NCI-H1930 (cell line): ENCODE measurements at places on chromosomes 6 and 20.

- DNase-seq: no peak
These were observed 125.9 kb downstream of the TAF4 start for GRCh38 chr20:61939691-61940360.

GRCh38 chr6:154154389-154154967, 115.4 kb downstream of the OPRM1 start:
- peak; percentile 23 for DNase-seq

DNA sequence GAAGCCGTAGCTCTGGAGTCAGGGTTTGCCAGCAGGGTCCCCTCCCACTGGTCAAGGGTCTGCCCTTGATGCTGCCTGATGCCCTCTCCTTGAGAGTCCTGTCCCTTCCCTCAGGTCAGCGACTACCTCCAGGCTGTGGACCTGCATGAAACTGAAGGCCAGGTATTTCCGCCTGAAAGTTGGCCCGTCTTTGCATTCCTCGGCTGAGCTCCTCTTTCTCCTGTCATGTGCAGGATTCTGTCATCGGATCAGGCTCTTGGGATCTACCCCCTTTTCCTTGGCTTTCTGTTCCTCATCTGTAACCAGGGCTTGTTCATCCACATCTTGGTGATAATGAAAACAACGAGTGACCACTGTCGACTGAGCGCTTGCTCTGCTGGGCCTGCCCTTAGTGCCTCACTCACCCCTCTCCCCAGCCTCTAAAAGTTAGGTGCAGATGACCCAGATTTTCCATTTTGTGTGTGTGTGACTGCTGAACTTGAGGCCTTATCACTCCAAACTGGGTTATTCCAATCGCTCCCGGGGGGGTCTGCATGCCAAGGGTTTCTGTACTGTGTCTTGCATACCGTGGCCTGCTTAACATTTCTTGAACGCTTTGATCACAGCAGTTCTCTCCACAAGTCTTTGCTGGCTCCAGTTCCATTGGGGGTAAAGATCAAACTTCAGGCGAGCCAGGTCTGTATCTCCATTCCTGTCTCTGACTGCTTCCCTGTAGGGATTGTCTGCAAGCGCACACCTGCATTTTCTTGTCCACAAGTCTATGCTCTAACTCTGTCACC, 81.6 kb downstream of the DTD1 start:
- DNase-seq: no peak

GRCh38 chr6:56659721-56660380, 17.2 kb upstream of the DST start:
- no peak for DNase-seq

DNA sequence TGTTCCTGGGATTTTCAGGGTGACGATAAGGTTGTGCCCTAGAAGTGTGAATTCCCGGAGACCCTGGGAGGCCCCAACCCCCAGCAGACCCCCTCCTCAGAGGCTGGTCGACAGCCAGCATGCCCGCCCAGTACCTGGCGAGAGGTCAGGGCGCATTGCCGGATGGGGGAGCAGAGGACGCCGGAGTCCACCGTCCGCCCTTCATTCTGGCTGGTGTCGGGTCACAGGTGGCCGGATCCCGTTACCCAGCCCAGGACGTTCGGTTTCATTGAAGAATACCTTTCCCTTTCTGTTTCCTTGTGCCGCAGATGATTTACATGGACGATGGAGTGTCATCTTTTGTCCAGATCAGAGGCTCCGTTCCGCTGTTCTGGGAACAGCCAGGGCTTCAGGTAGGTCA, 61.3 kb downstream of the SYNJ2 start:
- no peak for DNase-seq

DNA sequence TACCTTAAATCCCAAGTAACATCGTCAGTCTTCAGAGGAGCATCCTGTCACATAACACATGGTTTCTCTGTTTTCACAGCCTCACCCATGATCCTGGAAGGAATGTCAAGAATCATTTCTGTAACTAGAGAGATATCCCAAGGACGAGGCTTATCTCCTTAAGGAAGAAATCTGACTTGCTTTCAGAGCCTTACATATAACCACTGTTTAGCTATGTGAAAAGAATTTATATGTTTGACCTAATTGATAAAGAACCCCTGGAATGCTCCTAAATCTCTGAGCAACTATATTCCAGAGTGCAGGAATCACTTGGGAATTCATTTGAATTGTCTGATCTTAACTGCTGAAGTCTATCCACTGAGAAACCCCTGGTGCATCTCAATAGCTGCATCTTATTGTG, 243.1 kb downstream of the ALDH8A1 start:
- DNase-seq: no peak

GRCh38 chr6:74969591-74970267, 236.1 kb downstream of the COL12A1 start:
- DNase-seq: no peak

- no peak for DNase-seq
These were observed 302.0 kb upstream of the ECI2 start for GRCh38 chr6:4437342-4437741.

DNA sequence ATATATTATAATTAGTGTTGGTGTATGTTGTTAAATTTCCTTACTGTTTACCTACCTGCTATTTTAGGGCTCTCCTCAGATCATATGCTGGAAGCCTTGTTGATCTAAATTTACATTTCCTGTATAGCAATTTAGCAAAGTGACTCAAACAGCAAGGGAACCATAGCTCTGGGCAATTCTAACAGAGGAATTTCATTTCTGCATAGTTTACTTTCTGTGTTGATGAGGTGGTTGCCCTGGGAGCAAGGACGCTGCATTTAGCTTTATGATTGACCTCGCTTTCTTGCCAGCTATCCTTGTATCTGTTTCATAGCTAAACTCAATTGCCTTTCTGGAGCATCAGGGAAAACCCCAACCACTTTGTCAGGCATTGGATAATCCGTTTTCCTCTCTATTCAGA, 810.8 kb downstream of the GRIK2 start:
- DNase-seq: no peak

DNA sequence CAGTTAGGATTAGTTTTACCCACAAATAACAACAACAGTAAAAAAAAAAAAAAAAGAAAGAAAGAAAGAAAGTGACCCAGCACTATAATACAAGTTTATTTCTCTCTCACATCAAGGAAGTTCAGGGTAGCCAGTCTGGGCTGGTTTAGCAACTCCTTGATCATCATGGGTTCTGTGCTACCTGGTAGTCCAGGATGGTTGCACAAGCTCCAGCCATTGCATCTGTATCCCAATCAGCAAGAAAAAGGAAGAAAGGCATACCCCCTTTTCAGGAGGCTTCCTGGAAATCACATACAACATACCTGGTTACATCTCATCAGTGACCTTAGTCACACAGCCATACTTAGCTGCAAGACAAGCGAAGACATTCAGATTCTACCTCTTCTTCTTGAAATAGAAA, 128.5 kb downstream of the MTHFD1L start:
- no peak for DNase-seq

DNA sequence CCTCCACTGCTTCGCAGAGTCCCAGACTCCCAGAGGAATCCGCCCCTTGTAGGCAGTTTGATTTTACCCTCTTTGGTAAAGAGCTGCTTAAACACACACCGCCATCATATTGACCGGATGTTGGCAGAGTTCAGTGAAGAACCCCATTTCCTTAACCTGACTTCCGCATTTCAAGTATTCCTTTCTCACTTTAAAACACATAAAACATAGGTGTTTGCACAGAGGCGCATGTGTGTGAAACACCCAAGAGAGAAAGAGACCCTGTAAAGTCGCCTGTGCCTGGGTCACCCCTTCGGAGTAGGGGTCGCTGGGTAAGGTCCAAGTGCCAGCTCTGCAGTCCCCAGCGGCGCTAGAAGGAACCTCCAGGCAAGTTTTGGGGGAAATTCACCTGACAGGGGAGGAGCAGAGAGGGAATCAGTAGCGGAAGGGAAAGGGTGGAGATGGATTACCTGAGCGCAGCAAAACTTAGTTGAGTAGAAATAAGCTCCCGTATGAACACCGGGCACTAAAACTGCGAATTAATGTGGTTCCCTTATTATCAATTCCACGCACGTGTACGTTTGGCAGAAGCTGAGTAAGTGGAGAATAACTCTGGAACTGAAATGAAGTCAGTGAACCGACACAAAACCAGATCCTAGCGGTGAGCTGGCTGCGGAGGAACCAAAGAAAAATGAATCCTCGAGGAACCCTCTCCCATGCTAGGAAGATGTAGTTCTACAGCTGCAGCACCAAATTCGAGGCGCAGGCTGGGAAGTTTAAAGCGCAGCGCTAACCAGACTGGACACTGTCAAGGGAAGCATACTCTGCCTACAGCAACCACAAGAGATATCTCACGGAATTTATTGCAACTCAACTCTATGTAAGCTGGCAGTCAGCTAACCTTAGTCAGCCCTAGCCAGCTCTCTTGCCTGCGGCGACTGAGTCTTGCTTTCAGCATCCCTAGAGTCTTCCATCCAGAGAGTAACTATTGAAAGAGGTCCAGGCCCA, 3.5 kb upstream of the HTR1B start:
- no peak for DNase-seq

DNA sequence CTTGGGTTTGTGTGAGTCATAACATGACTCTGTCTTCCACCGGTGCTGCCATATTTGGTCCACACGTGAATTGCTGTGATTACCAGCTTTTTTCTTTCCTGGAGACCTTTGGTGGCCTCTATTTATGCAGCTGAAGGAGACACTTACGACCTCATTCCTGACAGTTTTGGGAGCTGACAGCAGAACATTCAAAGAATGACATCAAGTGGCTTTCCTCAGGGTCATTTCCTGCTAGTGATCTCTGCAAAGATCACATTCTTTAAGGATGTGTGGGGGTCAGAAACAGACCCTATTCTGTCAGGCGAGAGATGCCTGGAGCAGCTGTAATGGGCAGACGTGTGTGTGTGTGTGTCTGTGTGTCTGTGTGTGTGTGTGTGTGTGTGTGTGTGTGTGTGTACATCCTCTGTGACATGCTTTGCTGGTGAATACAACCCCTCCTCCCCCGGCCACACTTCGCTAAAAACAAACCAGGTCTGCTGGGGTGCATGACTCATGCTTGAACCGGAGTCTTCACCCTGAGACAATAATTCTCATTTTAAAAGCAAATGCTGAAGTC, 115.6 kb downstream of the TMEM170B start:
- DNase-seq: no peak

DNA sequence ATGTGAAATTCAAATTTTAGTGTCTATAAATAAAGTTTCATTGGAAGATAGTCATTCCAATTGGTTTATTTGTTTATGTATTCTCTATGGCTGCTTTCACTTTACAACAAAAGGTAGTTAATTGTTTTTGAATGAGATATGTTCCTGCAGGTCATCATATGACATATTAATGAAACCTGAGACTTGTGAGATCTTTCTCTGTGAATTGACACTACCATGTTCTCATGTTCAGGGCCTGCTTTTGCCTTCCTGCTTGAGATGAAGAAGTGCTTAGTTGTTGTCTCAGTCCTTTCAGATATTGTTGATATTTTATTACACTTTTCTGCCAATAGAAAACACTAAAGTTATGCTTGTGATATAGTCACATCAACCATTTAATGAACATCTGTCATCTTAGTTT, 132.5 kb downstream of the UTRN start:
- DNase-seq: no peak

GRCh38 chr6:1784422-1784884, 174.7 kb downstream of the FOXC1 start:
- no peak for DNase-seq

DNA sequence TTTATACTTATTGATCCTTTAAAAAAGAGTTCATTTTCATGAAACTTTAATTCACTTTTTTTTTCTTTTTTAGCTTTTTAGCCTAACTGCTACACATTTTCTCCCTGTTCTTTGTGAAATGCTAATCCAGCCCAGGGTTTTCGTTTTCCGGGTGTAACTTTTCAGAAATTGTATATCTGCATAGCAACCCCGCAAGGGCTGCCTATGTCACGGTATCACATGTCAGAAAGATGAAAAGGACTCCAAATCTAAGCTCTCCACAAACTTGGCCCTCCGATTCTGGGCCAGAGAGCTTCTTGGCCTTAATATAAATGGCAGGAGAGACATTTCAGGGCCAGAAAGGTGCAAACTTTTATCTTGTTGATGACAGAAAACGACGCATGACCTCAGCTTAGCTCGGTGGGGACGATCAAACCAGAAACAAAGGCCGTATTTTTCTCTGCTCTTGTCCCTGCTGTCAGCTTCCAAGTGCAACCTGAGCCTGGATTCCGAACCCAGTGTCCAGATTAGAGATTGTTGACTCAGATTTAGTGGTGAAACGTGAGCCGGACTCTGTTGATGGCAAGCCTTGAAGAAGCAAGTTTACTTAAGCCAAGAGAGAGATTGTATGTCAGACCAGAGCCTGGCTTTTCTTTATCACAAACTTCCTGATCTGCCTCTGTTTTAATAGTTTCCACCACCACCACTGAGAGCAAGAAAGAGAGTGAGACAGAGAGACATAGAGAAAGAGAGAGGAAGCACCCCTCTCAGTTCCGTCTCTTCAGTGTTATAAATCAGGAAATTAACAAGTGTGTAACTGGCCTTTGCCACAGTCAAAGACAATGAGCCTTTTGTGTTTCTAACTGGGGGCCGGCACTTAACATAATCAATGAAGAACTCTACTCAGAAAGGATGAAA, 157.8 kb downstream of the SCML4 start:
- DNase-seq: no peak

- no peak for DNase-seq
These were observed 15.0 kb downstream of the NANP start for GRCh38 chr20:25608774-25609173.

GRCh38 chr6:19839788-19840187, 2.6 kb downstream of the ID4 start:
- DNase-seq: no peak

DNA sequence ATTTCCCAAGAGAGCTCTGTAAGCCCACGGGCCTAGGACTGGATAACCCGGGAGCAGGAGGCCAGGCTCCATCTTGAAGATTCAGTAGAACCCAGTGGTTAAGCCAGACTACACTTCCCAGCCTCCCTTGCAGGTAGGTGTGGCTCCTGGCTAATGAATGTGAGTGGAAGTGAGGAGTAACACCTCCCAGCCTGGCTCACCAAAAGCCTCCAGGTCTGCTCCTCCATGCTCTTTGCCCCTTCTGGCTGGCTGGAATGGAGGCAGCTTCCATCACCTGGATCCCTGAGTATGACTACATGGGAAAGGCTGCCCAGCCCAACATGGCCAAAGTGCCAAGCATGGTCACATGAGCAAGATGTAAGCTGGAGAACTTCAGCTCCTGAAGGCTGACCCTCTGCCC, 9.7 kb downstream of the LRRN4 start:
- no peak for DNase-seq

GRCh38 chr6:143937668-143937970, 70.4 kb downstream of the PLAGL1 start:
- no peak for DNase-seq
